ENCODE measurements at places on chromosomes 7 and 10. TPM values are rescaled to one million over a fixed set of nuclear protein-coding genes. Genes with fewer than 3 reads are reported as not detected.

The GPR141 gene
- 1.8 TPM for total RNA-seq

The HDAC9 gene
- total RNA-seq, result 91.2 TPM

The FXYD4 gene
- total RNA-seq, result not detected

The PPP2R2D gene
- 38.1 TPM for total RNA-seq

DNA sequence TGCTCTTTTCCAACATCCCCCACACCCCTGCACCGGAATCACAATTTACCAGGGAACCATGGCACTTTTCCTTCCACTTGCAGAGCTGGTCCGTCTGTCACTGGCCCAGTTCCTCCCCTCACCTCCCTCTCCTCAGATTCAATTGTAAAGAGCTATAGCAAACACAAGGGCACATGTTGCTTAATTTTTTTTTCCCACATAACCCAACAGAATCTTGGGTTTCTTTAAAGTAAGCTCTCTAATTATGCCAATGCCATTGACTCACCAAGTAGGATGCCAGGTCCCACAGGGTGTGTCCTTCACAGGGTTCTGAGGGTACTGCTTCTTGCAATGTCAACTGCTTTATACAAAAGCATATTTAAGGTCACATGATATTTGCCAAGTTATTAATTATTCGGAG, 262.2 kb downstream of the AUTS2 start:
- H3K4me3 ChIP-seq, result no peak overlapping the region
- no peaks in the 10 kb centered on the region for H3K27me3 ChIP-seq
- H3K36me3 ChIP-seq, result no peaks in the 10 kb centered on the region
- no peak overlapping the region for H3K27ac ChIP-seq
- DNase-seq, result no peak

DNA sequence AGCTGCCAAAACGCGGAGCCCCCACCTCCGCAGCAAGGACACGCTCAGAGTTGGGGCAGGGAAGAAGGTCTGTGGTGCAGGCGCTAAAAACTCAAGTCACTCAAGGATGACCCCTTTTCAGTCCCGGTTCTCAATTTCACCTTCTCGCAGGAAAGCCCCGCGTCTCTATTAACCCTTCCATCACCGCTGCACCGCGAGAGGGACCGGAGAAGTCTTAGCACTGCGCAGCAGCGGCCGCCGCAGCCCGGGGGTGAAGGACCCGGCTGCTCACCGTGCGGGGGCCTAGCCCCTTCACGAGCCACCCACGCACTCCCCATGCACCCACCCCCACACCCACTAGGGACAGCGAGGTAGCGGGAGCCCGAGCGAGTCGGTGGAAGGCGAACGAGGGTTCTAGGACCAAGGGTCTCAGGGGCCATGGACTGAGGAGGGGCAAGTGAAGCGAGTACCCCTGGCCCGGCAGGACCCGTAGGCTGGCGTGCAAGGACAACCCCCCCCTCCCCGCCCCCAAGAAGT, 162.9 kb downstream of the SH3PXD2A start:
- H3K27ac ChIP-seq, result peak overlapping the region; percentile 63
- DNase-seq, result no peak
- no peaks in the 10 kb centered on the region for H3K36me3 ChIP-seq
- H3K27me3 ChIP-seq, result no peaks in the 10 kb centered on the region
- H3K4me1 ChIP-seq, result no peaks in the 10 kb centered on the region
- H3K4me3 ChIP-seq, result peak overlapping the region; percentile 28

- no peak overlapping the region for H3K4me3 ChIP-seq
- DNase-seq, result peak; percentile 53
- H3K27ac ChIP-seq, result peak overlapping the region; percentile 61
- no peaks in the 10 kb centered on the region for H3K36me3 ChIP-seq
- no peaks in the 10 kb centered on the region for H3K27me3 ChIP-seq
Measured at GRCh38 chr10:124579011-124579399, 117.4 kb downstream of the LHPP start.

DNA sequence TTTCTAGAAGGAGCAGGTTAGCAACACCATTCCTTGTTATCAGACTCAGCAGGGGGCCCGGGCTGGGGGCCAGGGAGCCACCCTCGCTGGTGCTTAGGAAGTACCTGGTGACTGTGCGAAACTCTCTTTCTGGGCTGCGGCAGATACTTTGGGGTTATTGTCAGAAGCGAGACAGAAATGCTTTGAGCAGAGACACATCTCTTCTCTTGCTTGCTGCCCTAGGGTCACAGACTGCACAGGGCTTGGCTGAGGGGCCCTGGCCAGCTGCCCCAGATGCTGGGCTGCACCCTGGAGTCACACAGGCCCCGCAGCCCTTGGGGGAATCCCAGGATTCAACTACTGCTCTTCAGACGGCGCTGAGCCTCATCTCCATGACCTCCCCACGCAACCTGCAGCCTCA, 91.9 kb downstream of the WDFY4 start:
- H3K36me3 ChIP-seq, result no peaks in the 10 kb centered on the region
- H3K4me1 ChIP-seq, result no peaks in the 10 kb centered on the region
- H3K4me3 ChIP-seq, result no peak overlapping the region
- H3K27me3 ChIP-seq, result no peaks in the 10 kb centered on the region

DNA sequence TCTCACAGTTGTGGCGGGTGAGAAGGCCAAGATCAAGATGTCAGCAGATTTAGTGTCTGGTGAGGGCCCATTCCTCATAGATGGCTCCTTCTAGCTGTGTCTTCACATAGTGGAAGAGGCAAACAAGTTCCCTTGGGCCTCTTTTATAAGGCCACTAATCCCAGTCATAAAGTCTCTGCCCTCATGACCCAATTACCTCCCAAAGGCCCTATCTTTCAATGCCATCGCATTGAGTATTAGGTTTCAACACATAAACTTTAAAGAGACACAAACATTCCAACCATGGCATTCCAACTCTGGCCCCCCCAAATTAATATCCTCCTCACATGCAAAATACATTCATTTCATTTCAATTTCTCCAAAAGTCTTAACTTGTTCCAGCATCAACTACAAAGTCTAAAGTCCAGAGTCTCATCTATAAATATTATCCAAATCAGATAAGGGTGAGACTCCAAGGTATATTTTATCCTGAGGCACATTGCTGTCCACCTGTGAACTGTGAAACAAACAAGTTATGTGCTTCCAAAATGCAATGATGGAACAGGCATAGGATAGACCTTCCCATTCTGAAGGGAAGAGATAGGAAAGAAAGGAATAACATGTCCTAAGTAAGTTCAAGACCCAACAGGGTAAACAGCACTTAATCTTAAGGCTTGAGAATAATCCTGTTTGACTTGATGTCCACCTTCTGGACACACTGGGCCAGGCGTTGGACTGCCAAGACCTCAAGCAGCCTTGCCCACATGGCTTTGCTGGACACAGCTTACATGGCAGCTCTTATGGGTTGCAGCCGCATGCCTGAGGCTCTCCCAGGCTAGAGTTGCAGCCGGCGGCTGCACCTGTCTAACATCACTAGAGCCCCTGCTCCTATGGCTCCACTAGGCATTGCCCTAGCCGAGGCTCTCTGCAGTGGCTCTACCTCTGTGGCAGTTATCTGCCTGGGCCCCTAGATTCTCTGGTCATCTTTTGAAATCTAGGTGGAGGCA, 312.8 kb downstream of the TNS3 start:
- H3K4me3 ChIP-seq, result no peak overlapping the region
- no peak for DNase-seq
- no peaks in the 10 kb centered on the region for H3K36me3 ChIP-seq
- no peaks in the 10 kb centered on the region for H3K4me1 ChIP-seq
- H3K27ac ChIP-seq, result no peak overlapping the region
- H3K27me3 ChIP-seq, result no peaks in the 10 kb centered on the region

- peak; percentile 95 for DNase-seq
- peak within 1 kb of the TSS; percentile 94 for H3K27ac ChIP-seq
- no peaks in the 10 kb centered on the region for H3K36me3 ChIP-seq
- H3K4me1 ChIP-seq, result peaks cover 20% of the 10 kb centered on the region
Measured at GRCh38 chr10:71773221-71773971, at the start of gene VSIR. Gene VSIR, minus strand, starts transcription at chr10:71773520. Its CDS starts 81 bp downstream, at chr10:71773439.

- no peaks in the 10 kb centered on the region for H3K36me3 ChIP-seq
- no peaks in the 10 kb centered on the region for H3K4me1 ChIP-seq
- no peak for DNase-seq
- no peak overlapping the region for H3K4me3 ChIP-seq
- no peaks in the 10 kb centered on the region for H3K27me3 ChIP-seq
- H3K27ac ChIP-seq, result no peak overlapping the region
Measured at GRCh38 chr7:44733708-44734481, 14.8 kb upstream of the ZMIZ2 start.

- DNase-seq, result no peak
- H3K27me3 ChIP-seq, result no peaks in the 10 kb centered on the region
- H3K36me3 ChIP-seq, result no peaks in the 10 kb centered on the region
- no peaks in the 10 kb centered on the region for H3K4me1 ChIP-seq
Measured at GRCh38 chr10:51748959-51749358, 49.6 kb upstream of the CSTF2T start.

- DNase-seq, result no peak
- no peaks in the 10 kb centered on the region for H3K27me3 ChIP-seq
- H3K4me3 ChIP-seq, result no peak overlapping the region
- peaks cover 47% of the 10 kb centered on the region for H3K4me1 ChIP-seq
Measured at GRCh38 chr10:79140855-79141254, 72.1 kb downstream of the ZMIZ1 start.

DNA sequence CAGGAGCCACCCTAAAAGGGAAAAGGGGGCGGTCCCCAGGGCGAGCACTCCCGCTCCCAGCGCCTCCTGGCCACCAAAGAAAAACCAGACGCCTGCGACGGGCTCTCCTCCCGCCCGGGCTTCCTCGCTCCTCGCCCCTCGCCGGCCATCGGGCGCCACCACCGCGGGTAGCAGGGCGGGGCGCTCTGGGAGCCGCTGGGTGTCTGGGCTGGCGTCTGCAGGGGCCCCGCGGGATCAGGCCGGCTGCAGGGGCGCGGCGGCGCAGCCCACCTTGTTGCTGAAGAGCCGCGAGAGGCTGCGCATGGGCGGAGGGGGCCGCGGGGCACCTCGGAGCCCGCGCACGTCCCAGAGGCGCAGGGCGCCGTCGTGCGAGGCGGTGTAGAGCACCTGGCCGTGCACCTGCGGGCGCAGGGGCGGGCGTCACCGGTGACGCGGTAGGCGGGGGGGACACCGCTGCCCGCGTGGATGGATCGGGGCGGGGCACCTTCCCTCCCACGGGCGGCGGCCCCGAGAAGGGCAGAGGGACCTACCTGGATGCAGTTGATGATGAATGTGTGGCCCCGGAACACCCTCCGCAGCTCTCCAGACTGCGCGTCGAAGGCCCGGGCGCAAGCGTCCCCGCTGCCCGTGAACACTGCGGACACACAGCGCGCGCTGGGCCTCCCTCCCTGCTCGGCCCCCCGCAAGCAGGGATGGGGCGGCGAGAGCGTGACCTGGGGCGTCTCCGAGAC, 28.3 kb downstream of the WDR86 start:
- peak overlapping the region; percentile 22 for H3K4me3 ChIP-seq
- no peak for DNase-seq
- peaks cover 7% of the 10 kb centered on the region for H3K4me1 ChIP-seq
- no peaks in the 10 kb centered on the region for H3K27me3 ChIP-seq
- peak overlapping the region; percentile 0 for H3K27ac ChIP-seq

Measured in uterus (tissue), 4 donors.